Fibroblast of skin of right quadriceps (primary cell): ENCODE measurements at places on chromosomes 6 and 20.

DNA sequence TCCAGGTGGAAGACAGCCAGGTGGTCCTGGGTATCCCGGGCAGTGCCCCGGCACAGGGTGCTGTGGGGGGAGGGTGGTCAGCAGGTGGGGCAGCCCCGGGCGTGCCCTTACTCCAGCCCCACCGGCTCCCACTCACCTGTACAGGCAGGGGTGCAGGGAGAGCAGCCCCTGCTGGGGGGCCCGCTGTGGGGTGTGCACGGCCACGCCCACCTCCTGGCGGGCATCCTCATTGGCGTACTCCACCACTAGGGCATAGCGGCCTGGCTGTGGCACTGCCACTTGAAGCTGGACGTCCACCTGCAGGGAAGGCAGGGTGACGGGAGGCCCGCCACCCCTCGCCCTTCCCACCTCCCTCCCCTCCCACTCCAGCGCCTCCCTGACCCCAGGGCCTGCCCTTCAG lies 29.6 kb downstream of the ADRM1 start:
- DNase-seq: no peak

- no peak for DNase-seq
These were observed 1608.8 kb downstream of the GRIK2 start for GRCh38 chr6:103002282-103002681.

DNA sequence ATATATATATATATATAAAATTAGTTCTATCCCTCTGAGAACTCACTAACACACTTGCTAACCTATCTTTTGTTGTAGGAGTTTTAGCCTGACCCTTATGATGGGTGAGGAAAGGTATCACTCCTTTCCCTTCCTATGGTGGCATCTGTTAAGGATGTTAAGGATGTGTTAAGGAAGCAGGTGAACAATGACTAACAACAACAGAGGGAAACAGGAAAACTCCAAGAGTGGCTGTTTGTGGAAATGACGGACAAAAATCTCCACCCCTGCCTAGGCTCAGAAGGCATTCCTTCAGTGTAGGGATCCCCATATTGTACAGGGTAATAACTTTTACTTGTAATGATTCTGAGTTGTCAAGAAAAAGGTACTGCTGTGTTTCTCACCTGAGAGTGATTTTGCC lies 8.8 kb upstream of the TPD52L1 start:
- DNase-seq: no peak

GRCh38 chr6:154187203-154187602 lies 148.2 kb downstream of the OPRM1 start:
- DNase-seq: no peak

GRCh38 chr6:3334555-3334954 lies 75.8 kb downstream of the PSMG4 start:
- no peak for DNase-seq

DNA sequence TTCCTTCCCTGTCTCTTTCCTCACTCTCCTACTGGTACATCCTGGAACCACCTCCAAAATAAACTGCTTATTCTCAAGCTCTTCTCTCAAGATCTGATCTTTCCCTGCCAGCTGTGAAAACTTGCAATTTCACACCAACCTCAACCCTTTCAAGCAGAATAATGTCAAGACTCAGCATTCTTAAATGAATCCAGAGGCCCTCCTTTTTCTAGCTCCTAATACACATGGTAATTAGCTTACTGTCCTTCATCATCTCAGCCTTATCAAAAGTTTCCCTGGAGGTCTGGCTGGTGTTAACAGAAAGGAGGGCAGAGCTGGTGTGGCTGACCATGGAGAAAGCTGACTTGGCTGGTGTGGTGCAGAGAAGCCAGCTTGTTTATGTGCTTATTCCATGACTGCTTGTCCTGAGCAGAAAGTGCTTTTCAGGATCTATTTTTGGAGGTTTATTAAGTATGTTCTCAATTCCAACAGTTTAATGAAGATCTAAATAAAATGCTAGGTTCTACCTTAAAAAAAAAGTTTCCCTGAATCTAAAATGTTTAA lies 50.5 kb downstream of the CFAP61 start:
- no peak for DNase-seq

DNA sequence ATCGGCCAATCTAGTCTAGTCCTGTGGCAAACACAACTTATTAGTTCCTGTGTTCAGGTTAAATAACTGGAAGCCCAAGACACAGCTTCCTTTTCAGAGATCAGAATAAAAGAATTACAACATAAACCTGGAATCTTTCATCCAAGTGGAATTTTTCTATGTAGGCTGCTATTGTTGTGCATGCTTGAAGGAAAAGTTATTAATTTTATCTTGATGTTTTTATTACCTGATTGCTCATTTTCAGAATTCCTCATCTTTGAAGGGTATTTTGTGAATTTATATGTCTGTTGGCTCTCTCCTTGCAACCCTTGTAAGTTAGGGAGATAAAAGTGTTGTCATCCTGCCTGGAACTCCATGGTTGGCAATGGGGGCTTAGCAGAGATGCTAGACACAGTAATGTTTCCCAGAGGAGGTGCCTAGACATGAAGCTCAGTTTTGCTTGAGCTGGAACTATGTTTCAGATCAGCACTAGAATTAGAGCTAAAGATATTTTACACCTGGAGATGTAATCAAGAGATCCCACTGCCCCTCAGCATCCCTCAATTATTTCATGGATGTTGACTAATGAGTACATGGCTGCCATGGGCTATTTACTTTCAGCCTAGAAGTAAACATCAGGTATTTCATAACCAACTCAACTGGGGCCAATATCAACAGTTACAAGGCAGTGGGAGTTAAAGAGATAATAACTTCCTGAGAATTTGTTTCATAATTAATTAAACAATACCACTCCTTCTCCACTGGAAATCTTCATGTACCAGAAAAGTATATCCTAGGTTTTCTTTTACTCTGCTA lies 367.0 kb upstream of the MARCKS start:
- peak; percentile 74 for DNase-seq

- no peak for DNase-seq
These were observed 114.1 kb downstream of the PLCB1 start for GRCh38 chr20:8246153-8246552.

DNA sequence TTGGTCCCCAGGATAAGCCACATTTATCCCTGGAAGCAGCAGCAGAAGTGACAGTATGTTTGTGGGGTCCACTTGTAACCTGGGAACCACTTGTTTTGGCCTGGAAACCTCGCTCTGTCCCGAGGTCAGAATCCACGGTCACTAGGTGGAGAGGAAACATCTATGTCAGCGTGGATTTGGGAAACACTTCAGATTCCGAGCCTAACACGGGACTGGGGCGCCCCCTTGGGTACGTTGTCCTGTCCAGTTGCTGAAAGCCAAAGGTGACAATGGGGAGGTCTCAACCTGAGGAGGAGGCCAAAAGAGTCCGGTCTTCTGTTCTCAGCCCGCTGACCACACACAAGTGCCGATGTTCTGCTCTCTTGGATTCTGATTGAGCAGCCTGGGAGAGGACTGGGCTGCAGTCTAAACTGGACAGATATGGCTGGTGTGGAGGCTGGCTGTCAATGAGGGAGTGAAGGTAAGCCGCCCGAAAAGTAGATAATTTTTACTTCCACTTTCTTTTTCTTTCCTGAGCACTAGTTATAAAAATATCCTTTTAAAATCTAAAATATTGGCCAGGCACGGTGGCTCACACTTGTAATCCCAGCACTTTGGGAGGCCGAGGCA lies 4.9 kb upstream of the ZFP57 start:
- no peak for DNase-seq

- no peak for DNase-seq
These were observed 9.6 kb downstream of the DACT2 start for GRCh38 chr6:168309997-168310396.

DNA sequence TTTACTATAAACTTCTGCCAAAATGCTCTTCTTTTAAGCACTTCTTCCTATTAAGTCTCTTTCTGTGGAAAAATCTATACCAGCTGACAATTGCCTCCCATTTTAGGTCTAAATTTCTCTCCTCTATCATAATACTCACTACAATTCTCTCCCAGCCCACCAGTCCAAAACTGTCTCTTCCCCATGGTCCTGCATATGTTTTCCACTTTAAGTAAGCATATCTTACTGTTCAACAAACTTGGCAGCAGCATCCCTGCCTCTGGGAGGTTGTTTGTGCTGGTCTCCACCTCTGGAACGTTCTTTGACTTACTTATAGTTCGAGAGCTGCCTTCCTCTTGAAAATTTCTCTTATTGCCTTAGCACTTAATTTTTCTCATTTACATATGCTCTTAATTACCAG lies 180.5 kb downstream of the COL12A1 start:
- no peak for DNase-seq

DNA sequence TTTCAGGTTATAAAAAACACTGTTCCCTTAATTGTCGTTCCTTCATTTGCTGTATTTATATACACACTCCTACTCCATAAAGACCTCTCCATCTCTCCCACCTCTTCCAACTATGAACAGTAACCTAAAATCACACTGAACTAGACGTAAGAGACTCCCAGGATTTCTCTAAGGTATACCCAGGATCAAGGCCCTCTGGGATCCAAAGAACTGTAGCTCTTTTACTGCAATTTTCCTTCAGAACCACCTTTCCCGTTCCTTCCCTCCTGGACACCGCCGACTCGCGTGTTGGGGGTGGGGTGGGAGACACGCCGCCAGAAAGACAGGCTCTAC lies 680 bp downstream of the LATS1 start:
- DNase-seq: no peak

DNA sequence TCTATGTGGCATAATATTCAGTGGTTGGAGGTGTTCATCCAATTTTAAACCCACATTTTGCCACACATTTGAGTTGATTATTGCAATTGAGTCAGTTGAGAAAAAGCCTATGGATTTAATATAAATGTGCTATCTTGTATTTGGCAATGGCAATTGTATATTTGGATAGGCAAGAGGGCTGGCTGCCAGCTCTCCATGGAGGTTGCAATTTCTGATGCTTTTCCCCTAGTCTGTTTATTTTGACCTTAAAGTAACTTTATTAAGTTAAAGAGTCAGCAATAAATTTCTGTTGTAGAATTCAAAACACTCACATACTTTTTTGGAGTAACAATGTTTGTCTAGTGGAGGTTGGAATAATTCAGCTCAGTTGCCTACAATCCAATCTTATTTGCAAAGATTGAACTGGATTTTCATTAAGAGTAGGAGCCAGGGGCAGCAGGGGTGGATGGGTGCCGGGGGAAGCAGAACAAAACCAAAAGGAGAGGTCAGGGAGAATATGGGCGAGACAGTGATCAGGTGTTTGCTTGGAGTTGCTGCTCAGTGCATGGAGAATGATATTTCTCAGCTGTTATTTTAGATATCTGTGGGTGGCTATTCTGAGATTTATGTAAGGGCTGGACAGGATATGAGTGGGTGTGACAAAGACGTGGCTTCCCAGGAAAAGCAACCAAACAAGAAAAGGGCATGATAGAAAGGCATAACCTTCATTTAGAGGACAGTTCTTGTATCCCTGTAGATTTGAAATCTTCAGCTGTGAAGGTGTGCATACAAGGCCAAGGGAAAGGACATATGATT lies 163.0 kb downstream of the HDGFL1 start:
- DNase-seq: no peak

GRCh38 chr6:24010133-24010532 lies 115.9 kb upstream of the NRSN1 start:
- DNase-seq: no peak

- DNase-seq: peak; percentile 40
These were observed 1.0 kb upstream of the VSTM2L start for GRCh38 chr20:37901654-37902503.

DNA sequence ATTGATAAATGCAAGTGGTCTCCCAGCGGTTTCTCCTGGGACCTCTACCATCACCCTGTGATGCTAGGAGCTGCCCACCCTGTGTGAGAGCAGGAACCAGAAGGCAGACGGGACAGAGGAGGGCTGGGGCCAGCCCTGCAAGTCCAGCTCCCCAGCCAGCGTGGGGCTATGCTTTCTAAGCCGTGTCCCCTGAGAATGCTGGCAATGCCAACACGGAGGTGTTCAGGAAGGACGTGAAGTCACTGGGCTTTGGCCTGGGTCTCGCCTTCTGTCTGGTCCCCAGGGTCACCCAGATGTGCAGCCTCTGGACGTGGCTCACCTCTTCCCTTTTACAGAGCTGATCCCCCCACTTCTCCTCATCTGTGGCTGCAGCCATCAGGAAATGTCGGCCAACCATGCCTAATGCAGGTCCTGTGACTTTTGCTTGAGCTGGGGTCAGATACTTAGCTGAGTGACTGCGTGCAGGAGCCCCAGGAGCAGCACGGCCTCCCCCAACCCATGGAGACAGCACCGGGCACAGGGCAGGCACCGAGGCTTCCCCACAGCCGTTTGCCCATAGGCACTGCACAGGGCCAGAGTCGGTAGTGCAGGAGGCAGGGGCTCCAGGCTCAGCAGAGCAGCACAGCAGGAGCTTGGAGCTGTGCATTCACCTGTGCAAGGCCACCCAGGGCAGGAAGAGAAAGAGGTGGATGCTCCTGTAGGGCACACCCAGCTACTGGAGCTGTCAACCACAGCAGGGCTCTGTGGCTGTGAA lies 66.2 kb downstream of the GNAS-AS1 start:
- no peak for DNase-seq

GRCh38 chr6:115753446-115753845 lies 307.2 kb downstream of the FRK start:
- peak; percentile 1 for DNase-seq

- DNase-seq: peak; percentile 76
These were observed at the start of gene ATAT1 for GRCh38 chr6:30626484-30627366. ATAT1 (plus strand) TSS chr6:30626874.

- no peak for DNase-seq
These were observed 21.7 kb downstream of the ECI2 start for GRCh38 chr6:4113649-4114048.

DNA sequence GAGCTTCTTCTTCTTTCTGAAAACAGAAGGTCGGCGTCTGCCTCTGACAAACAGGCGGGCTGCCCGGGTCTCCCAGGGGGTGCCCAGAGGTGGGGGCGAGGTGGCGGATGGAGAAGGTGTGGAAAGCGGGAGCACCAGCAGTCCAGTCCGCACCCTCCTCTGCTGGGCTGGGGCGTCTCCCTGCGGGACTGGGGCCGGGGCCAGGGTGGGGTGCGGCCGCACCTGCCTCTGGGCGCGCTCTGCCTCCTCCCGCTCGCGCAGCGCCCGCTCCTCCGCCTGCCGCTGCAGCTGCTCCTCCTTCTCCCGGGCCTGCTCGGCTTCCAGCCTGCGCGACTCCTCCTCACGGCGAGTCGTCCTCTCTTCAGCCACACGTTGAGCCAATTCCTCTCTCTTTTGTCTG lies 71.1 kb upstream of the BCLAF1 start:
- DNase-seq: no peak

DNA sequence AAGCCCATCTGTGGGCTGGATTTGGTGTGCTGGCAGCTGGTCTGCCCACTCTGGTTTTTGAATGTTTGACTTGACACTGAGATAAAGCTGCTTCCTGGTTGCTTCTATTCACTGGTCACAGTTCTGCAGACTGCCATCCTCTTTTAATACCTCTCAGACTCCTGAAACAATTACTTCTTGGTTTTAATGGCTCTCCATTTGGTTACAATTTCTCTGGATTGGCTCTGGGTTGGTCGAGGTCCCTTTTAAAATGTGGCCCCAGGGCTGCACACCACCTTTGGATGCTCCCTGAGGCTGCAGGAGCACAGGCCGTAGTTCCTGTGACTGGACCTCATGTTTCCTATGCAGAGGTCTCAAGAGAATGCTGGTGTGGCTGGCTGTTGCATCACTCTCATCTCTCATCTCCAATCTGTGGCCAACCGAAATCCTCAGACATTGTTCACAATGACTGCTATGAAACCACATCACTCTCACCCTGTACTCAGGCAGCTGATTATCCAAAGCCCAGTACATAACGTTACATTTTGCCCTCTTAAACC lies 98.5 kb downstream of the INSM1 start:
- peak; percentile 72 for DNase-seq
